Immature natural killer cell (primary cell): ENCODE measurements at places on chromosomes 3 and 15.

DNA sequence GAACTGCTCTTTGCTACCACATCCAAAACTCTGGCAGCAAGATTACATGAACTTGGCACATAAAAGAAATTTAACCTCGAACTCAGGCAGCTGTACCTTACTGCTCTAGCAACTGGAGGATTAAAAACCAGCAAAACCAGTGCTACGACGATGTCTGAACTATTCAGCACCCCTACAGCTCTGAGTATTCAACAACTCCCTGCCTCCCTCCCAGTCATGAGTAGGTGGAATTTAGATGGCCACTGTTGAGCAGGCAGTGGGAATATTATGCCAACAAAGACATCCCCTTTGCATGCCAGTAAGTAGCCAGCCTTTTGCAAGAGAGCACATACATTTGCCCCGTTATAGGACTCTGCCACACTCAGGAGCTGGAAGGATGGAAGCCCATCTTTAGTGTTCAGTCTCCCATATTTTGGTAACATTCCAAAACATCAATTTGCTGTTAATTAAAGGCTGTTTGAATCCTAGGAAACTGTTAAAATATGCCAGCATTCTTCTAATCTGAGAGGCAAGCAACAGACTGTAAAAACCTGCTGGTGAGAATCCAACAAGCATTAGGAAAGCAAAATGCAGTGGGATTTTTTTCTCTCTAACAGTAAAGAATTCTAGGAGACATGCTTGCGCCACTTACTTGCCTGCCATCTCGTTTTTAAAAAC lies 85.4 kb downstream of the ZNF385D start:
- no peaks in the 10 kb centered on the region for H3K4me1 ChIP-seq
- H3K36me3 ChIP-seq: no peaks in the 10 kb centered on the region
- H3K27ac ChIP-seq: no peak overlapping the region

- no peaks in the 10 kb centered on the region for H3K4me1 ChIP-seq
- no peak for DNase-seq
- no peak overlapping the region for H3K4me3 ChIP-seq
- H3K27me3 ChIP-seq: no peaks in the 10 kb centered on the region
- no peak overlapping the region for H3K27ac ChIP-seq
Measured at GRCh38 chr15:87267798-87268197, 988.7 kb downstream of the NTRK3 start.

GRCh38 chr3:69426967-69427304 lies 41.0 kb upstream of the FRMD4B start:
- H3K4me1 ChIP-seq: no peaks in the 10 kb centered on the region
- H3K27me3 ChIP-seq: no peaks in the 10 kb centered on the region
- no peaks in the 10 kb centered on the region for H3K36me3 ChIP-seq
- no peak overlapping the region for H3K4me3 ChIP-seq

DNA sequence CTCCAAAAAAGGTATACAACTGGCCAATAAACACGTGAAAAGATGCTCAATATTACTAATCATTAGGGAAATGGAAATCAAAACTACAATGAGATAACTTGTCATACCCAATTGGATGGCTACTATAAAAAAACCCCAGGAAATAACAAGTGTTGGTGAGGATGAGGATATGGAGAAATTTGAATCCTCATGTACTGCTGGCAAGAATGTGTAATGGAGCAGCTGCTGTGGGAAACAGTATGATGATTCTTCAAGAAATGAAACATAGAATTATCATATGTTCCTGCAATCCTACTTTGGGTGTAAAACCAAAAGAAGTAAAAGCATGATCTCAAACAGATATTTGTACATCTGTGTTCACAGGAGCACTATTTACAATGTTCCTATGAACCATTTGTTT lies 67.4 kb downstream of the RPLP1 start:
- no peak overlapping the region for H3K27ac ChIP-seq
- H3K27me3 ChIP-seq: peaks cover 7% of the 10 kb centered on the region
- no peak overlapping the region for H3K4me3 ChIP-seq
- no peaks in the 10 kb centered on the region for H3K4me1 ChIP-seq
- no peaks in the 10 kb centered on the region for H3K36me3 ChIP-seq
- DNase-seq: no peak
